ENCODE measurements at places on chromosomes 11 and 22.

DNA sequence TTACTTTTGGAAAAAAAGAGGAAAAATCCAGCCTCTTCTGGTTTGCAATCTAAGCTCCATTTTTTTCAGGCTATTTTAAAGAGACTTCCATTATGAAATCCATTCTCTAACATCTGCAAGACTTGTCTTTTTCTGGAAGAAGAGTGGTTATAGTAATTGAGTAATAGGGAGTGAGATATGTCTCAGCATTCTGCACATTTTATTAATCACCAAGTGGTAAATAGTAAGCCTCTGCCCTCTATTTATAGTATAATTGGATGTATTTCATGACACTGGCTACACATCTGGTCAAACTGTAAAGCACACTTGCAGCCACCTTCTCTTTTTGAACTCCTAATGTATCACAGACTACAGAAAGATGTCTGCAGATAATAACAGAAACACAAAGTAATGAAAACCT is 391.1 kb downstream of the ETS1 start:
- DNase-seq = no peak

- no peak for DNase-seq
Measured at GRCh38 chr11:90241414-90241813, 18.6 kb upstream of the CHORDC1 start.

DNA sequence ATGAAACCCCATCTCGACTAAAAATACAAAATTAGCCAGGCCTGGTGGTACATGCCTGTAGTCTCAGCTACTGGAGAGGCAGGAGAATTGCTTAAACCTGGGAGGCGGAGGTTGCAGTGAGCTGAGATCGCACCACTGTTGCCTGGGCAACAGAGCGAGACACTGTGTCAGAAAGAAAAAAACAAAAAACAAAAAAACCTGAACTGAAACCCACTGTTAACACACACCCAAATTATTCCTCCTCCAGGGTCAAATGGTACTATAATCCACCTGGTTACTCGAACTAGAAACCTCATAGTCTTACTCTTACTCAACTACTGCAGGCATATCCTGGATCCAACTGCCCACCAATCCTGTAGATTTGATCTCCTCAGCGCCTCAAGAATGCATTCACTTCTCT is 35.5 kb downstream of the USP28 start:
- DNase-seq = no peak

- no peak for DNase-seq
Measured at GRCh38 chr22:47994045-47994444, 1231.6 kb downstream of the TBC1D22A start.

DNA sequence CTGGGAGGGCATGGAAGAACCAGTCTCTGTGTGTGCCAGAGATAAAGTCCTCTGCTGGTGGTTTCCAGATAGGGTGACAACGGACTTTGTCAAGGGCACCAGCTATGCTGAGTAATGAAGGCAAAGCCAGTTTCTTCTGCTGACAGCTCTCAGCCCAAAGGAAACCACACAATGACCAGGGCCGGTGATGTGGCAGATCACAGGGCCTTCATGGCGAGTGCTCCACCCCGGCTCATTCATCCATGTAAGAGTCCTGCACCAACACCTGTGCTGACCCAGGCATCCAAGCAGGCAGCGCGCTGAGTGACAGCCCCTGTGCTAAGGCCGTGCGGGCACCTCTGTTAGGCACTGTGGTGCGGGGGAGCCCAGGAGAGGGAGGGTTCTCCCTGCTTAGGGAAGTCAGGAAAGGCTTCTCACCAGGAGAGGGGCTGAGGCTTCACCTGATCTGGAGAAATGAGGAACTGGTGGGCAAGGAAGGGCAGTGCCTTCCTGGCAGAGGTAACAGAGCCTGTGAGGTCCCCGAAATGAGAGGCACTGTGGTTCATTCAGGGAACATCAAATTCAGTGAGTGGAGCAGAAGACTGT is 33.8 kb downstream of the TP53I11 start:
- no peak for DNase-seq

All from Panc1 (cell line).